Stromal cell of bone marrow (primary cell): ENCODE measurements at places on chromosomes 6 and 20.

GRCh38 chr20:41032271-41032670, 3.6 kb downstream of the TOP1 start:
- no peak for DNase-seq

GRCh38 chr6:119844387-119844786, 494.8 kb upstream of the MAN1A1 start:
- DNase-seq: no peak

DNA sequence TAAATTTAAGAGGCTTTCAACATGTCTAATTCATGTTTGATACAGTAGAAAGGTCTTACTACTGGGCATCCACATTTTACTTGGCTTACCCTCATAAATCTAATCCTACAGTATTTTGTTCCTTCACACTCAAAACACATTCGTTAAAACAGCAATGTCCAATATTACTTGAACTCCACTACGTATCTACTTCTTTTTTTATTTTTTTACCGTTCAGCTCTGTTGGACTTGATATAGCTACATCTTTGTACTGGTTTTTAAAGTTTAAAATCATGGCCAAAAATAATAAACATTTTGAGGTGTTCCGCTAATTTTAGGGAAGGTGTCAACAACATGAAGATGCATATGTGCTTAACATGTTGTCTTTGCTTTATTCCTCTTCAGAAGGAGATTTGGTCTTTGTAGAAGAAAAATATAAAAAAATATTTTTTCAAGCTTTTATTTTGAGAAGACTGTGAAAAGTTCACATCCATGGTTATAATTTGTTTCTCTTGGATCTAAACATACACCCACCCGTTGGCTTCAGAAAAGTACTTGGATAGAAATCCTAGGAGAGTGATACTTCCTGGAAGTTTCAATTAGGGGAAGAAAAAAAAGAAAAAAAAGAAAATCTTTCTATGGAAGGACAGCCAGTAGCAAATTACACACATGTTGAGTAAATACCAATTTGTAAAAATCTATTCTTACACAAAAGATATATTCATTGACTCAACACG, 71.5 kb downstream of the EPB41L2 start:
- DNase-seq: no peak

DNA sequence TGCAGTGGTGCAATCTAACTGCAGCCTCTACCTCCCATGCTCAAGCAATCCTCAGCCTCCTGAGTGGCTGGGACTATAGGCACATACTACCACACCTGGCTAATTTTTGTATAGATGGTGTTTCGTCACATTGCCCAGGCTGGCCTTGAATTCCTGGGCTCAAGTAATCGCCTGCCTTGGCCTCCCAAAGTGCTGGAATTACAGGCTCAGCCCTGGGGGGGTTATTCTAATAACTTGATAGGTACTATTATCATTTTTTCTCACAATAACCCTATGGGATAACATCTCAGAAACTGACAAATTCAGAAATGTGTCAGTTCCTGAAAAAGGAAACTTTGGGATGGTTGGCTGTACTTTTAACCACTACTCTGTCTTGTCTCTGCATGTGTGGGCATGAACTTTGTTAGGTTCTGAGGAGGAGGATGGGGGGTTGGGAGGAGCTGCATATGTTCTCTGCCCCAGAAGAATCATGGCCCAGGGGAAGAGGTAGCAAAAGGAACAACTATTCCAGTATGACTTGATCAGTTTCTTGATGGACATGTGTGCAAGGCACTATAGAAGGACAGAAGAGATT, 169.9 kb downstream of the CARMIL1 start:
- no peak for DNase-seq

- DNase-seq: no peak
Measured at GRCh38 chr6:124203812-124204167, 400.1 kb downstream of the NKAIN2 start.
